OCI-LY7 (cell line): ENCODE measurements at places on chromosomes 2 and 18. TPM values are rescaled to one million over a fixed set of nuclear protein-coding genes. Genes with fewer than 3 reads are reported as not detected.

Gene SERPINB7
- total RNA-seq = not detected in 2 replicates

Gene MEP1B
- total RNA-seq = not detected in 2 replicates

Gene DNER
- not detected in 2 replicates for total RNA-seq

Gene MATN3
- total RNA-seq = not detected in 2 replicates

GRCh38 chr2:48227617-48228344 is 302.2 kb upstream of the STON1 start:
- no peak for DNase-seq

GRCh38 chr2:101380376-101380775 is 6.9 kb downstream of the CREG2 start:
- DNase-seq = no peak

Gene DLGAP1
- total RNA-seq = not detected in 2 replicates

Gene SPATA3
- total RNA-seq = not detected in 2 replicates

GRCh38 chr2:27955384-27956161 is 65.0 kb downstream of the BABAM2 start:
- DNase-seq = no peak

GRCh38 chr2:209451209-209451834 is 27.5 kb downstream of the MAP2 start:
- no peak for DNase-seq

- DNase-seq = no peak
These were observed 61.9 kb upstream of the RND3 start for GRCh38 chr2:150549381-150549780.

- DNase-seq = no peak
These were observed 164.3 kb upstream of the CAVIN2 start for GRCh38 chr2:192011196-192011595.

DNA sequence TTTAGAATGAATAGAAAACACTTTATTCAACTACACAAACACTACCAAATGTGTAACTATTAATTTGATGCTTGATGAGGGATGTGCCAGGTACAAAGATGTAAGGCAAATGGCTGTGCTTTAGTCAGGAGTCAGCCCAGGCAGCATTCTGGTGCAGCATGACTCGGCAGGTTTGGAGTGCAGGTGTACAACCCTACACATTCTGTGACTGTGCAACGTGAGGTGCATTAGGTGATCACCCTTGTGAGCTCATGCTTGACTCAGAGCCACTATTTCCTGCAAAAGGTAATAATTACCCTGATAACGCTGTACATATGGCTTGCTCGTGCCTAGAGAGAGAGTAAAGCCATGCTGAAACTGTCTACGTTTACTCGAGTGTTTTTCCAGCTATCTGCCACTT is 288.7 kb upstream of the DSEL start:
- DNase-seq = no peak

DNA sequence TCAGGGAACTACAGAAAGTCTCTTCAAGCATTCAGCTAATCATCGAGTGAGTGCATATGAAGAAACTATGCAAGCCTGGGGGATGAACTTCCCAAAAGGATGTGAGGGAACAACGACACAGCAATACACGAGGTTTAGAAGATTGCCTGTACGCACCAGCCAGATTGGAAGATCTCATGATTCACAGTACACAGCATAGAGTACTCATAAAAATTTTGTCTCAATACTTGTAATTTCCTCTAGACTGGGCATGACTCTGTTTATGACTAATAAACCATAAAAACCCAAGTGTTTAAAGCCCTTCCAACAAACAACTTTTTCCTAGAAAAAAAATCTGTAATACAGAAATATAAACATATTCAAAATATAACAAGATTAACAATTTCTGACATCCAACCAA is 279.7 kb downstream of the KCNJ3 start:
- no peak for DNase-seq

DNA sequence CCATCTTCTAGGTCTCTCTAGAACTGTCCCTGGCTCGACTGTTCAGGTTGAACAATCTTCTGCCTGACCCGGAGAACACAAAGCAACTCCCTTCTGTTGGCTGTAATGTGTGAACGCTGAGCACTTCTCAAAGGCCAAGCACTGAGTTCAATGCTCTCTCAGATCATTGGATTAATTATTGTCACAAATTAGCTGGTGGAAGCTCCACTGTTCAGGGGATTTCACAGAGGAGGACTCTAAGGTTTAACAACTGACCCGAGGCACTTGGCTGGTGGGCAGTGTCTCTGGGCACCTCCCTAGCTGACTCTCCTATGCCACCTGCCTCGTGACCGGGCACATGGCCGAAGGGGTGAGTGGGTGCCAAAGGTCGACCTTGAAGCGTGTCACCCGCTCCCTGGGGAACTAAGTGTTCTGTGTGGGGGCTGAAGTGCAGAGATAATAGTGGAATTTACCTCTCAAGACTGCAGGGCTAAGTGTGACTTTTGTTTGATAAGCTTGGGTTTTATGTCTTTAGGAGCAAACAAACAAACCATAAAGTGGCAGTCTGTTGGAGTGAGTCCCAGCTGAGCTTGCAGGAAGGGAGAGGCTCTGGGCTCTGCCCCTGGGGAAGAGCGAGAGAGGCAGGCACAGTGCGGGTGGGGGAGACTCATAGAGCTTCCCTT is 64.8 kb downstream of the BCL2L11 start:
- DNase-seq = no peak

- no peak for DNase-seq
These were observed 768.5 kb downstream of the LRP1B start for GRCh38 chr2:141362311-141362710.

Gene EVA1A
- total RNA-seq = not detected in 2 replicates

Gene DIPK1C
- not detected in 2 replicates for total RNA-seq

DNA sequence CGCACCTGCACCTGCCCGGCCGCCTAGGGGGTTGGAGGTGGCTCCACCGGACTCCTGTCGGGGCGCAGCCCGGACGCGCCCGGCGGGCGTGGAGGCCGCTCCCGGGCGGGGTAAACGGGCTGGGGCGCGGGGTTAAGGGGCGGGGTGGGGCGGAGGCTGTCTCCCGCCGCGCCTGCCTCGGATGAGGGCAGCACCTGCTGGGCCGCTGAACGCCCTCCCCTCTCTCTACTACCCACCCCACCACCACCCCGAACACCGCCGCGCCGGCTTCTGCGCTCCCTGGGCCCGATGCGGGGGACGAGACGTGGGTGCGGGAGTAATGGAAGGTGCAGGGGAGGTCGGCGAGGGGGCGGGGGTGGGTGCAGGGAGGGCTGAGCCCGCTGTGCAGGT is 224.8 kb upstream of the ID2 start:
- no peak for DNase-seq

- no peak for DNase-seq
These were observed 58.0 kb downstream of the FARP2 start for GRCh38 chr2:241413929-241414580.

- no peak for DNase-seq
These were observed 970.2 kb upstream of the PIK3C3 start for GRCh38 chr18:40984856-40985255.

- DNase-seq = no peak
These were observed 36.1 kb downstream of the DHRS9 start for GRCh38 chr2:169105476-169105875.

Gene ANKRD62
- 7.1 and 7.3 TPM in 2 replicates for total RNA-seq

Gene ZNF385B
- 178 and 217 TPM in 2 replicates for total RNA-seq
